ENCODE measurements at places on chromosomes 11 and 22. TPM values are rescaled to one million over a fixed set of nuclear protein-coding genes. Genes with fewer than 3 reads are reported as not detected.

PARVB gene
- total RNA-seq, result 2.3 TPM

CCDC87 gene
- 0.31 TPM for total RNA-seq

MS4A4E gene
- total RNA-seq, result not detected

CRYBB2 gene
- not detected for total RNA-seq

DNA sequence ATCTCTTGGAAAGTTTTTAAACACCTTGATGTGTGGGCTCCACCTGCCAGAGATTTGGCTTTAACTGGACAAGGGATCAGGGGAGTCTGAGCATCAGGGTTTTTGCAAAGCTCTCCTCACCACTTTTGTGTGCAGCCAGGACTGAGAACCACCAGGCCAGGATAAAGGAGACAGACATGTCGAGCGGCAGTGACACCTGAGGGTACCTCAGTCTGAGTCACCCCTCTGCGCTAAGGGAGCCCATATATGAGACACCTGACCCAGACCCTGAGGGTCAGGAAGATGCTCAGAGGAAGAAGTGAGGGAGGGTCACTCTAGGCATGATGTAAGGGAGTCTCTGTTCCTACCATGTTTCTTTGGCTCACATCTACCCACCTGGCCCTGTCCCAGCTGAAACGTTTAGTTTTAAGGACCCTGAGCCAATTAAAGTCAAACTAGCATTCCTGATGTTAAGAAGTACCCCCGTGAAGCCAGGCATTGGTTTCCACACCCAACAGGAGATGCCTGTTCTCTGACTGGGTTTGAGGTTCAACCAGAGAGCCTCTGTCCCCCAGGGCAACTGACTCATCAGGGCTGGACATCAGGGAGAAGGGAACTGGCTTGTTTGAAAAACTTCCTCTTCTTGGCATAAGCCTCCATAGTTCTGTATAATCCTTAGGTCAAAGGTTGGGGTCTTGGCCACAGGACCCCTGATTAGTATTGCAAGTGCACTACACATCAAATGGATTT lies 72.4 kb upstream of the BIRC3 start:
- DNase-seq, result peak; percentile 68

All from A172 (cell line).